ENCODE measurements at places on chromosomes 5 and 9.

- DNase-seq: peak; percentile 55
These were observed 13.0 kb upstream of the ABLIM3 start for GRCh38 chr5:149128023-149128875.

- DNase-seq: peak; percentile 68
These were observed 195.2 kb upstream of the ISL1 start for GRCh38 chr5:51188001-51188591.

- no peak for DNase-seq
These were observed at the start of gene CBY3 for GRCh38 chr5:179680780-179681401. Gene CBY3, minus strand, starts transcription at chr5:179681034. Its CDS starts 116 bp downstream, at chr5:179680918.

- no peak for DNase-seq
These were observed 90.3 kb upstream of the ERCC6L2 start for GRCh38 chr9:95785209-95785608.

GRCh38 chr9:126991183-126991582 lies 76.6 kb downstream of the RALGPS1 start:
- no peak for DNase-seq

- no peak for DNase-seq
These were observed 2.3 kb upstream of the SLC23A1 start for GRCh38 chr5:139385061-139386049.

DNA sequence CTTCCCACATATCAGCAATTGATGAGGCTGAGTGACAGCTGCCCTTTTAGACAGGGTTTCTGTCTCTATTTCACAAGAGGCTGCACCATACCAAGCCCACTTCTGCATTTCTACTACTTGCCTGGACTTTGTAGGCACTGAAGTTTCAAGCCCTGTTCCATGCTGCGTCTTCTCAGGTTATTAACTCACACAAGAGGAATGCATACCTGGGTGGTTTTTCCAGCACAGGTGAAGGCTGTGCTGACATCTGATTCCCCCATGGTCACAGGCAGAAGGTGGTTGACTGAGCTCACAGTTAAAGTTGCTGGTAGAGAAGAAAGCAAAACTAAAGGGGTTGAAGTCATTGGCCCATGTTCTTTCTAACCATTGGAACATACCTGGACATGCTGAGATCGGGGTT lies 86.6 kb downstream of the MAMDC2 start:
- DNase-seq: no peak

DNA sequence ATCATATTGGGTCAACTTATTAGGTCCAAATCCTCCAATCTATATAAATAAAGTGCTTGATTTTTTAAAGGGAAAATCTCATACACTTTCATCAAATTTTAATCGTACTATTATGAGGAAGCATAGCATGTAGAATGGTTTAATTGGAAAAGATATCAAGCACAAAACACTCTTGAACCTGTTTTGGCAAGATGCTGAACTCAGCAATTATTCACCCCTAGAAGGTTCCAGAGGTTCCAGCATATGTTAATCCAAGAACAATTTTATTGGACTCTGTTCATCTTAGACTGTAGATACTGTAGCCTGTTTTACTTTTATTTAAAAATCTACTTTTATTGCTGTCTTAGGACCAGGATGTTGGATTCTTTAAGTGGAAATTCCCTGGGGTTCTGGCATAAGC lies 92.4 kb upstream of the LHFPL2 start:
- DNase-seq: no peak

DNA sequence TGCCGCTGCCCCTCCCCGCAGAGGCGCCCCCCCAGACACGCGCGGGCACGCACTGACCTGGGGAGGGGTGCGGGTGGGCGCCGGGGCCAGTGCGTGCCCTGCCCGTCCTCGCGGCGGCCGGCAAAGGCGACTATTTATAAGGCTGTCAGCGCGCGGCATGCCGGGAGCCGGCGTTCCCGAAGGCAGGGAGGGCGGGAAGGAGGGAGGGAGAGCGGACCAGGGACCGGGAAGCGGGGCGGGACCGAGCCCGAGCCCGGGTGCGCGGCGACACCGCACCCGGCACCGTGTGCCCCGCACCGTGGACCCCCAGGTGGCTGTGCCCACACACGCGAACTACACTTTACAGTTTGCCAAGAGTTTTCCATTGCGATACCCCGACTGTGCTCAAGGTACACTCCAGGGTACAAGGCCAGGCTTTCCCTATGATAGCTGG lies at the start of gene AK1:
AK1 (minus strand) TSS at position 110 of the 433 bp plus-strand sequence. CDS start 3,058 bp downstream, outside the sequence.
- DNase-seq: no peak

- no peak for DNase-seq
These were observed 64.9 kb downstream of the PTTG1 start for GRCh38 chr5:160486573-160486972.

- DNase-seq: no peak
These were observed 2.5 kb upstream of the CDK9 start for GRCh38 chr9:127783111-127784008.

- no peak for DNase-seq
These were observed 4.2 kb downstream of the PAM start for GRCh38 chr5:102759289-102759688.

GRCh38 chr5:138585157-138585556 lies 10.0 kb upstream of the HSPA9 start:
- DNase-seq: no peak

DNA sequence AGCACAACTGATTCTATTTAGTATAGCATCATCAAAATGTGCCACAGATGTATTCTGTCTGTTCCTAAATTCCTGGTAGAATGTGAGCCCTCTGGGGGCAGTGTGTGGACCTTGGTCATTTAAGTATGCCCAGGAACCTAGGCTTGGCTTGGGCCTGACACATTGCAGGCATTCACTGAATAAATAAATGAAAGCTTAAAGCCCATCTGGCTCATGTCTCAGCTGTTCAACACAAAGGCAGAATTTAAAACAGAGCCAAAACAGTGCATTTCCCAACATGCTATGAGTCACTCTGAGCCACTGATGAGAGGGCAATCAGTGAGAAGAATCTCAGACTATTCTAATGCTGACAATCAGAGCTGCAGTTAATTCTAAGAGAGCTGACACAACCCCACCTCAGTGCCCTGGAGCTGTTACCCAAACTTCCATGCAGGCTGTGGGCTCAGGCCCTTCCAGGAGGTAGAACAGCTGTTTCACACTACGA lies 8.1 kb downstream of the FAM193B start:
- peak; percentile 88 for DNase-seq

GRCh38 chr5:91352831-91353695 lies 30.1 kb downstream of the ARRDC3 start:
- DNase-seq: no peak

DNA sequence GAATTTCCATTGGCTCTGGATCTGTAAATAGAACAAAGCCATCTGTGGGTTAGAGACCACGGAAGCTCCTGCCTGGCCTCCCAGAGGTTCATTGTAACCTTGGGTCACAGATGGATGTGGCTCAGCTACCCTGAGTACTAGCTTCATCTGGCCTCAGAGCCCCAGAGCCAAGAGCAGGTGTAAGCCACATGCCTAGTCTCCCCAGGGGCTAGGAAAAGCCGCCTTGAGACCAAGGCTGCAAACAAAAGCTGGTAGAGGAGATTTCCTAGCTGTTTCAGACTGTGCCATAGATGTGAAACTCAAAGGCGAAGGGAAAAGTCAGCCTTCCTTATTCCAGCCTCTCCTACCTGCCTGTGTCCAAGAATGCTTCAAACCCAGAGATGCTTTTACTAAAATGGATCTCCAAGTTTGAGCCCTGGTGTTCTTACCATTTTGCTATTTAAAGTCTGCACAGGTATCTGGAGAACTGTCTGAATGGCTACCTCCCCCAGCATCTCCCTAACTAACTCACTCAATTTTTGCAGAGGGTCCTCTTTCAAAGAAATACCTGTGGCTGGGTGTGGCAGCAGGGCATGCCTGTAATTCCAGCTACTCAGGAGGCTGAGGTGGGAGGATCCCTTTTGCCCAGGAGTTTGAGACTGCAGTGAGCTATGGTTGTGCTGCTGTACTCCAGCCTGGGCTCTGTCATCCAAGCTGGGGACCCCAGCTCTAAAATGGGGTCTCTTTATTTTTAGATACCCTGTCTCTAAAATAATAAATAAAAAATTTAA lies 42.3 kb upstream of the MAP1B start:
- peak; percentile 61 for DNase-seq

DNA sequence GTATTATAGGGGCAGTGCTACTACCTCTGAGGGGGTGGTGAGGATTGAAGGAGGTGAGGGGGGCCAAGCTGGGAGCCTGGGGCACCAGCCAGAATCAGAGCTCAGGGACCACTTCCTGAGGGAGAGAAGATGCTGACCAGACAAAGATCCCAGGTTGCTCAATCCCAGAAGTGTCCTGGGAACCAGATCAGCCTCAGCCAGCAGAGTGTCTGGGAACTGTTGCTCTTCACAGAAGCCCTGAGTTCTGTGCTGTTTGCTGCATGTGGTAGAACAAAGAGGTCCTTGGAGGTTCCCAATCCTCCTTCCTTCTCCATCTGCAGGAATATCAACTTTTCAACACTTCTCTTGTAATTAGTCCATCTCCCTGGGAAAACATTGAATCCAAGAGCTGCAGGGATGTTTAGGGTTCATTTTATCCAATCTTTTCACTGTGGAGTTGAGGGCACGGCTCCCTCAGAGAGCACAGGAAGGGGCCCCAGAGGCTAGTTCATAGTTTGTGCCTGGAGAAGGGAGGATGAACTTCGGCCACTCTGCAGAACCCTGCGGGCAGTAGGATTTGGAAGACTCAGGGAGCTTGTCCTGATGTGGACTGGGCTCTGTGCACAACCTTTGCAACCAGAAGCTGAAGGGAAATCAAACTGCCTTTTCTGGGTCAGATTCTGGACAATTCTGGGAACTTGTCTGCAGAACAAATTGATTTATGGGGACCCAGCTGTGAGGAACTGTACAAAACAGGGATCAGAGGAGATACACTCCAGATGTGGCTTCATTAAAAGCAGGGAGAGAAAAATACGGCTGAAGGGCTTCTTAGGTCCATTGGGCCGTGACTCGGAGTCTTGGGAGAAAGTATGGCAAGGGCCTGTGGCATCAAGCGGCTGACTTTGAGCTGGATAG lies 57.1 kb downstream of the GALNT12 start:
- no peak for DNase-seq

- no peak for DNase-seq
These were observed 1.6 kb upstream of the SEC16A start for GRCh38 chr9:136484153-136485048.

DNA sequence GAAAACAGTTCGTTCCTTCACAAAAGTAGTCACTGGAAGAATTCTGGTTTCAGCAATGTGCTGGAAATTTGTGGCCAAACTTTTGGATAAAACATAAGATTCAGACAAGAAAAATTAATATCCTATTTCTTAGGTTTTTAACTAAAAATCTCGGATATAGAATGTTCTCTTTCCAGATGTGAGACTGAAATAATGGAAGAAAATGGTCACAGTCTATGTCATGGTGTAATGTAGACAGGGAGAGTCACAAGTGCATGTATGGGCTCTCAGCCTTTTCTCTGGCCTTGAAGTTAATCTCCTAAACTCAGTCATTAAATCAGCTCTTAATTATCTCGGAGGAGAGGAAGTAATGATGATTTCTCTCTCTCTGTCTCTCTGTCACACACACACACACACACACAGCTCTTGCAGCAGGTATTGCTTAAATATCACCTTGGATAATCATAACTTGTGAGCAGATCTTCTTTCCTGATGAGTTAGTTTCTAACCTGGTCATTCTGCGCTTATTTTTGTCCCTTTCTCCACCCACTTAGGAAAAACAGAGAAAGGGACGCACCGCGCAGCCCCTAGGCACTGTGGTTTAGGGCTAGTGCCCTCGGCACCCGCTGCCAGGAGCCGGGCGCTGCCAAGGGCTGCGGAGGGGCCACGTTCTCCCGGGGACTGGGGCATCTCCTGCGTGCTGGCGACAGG lies 672 bp upstream of the ITGA2 start:
- DNase-seq: peak; percentile 4

- no peak for DNase-seq
These were observed 67.5 kb downstream of the SPEF2 start for GRCh38 chr5:35685161-35685560.
